ENCODE measurements at places on chromosomes 5 and 9.

GRCh38 chr5:148443241-148443640, 59.5 kb downstream of the FBXO38 start:
- DNase-seq = no peak

GRCh38 chr9:128587453-128587852, 35.1 kb downstream of the SPTAN1 start:
- no peak for DNase-seq

GRCh38 chr5:26649000-26649399, 389.4 kb downstream of the CDH9 start:
- no peak for DNase-seq

GRCh38 chr9:91116211-91116610, 245.5 kb downstream of the AUH start:
- DNase-seq = no peak

GRCh38 chr5:103993031-103993430, 430.4 kb upstream of the NUDT12 start:
- no peak for DNase-seq

GRCh38 chr9:5435912-5436311, 1.8 kb downstream of the PLGRKT start:
- DNase-seq = no peak

- DNase-seq = no peak
Observed at GRCh38 chr5:50292735-50293394, 148.2 kb downstream of the EMB start.

DNA sequence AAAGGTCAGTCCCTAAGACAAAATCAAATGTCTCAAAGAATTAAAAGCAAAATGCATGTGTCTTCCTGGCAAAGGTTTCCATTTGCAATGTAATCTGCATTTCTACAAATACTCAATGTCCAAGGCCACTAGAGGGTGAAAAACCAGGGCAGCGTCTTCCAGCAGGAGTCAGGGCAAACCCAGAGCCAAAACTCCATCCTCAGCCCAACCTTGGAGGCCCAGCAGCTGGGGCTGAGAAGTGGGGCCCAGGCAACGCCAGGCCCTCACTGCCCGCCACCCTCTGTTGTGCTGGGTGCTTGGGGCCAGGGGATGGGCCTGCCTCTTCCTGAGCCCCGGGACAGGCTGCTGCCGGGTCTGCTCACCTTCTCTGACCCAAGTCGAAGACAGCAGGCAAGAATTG, 200.1 kb downstream of the PAX5 start:
- no peak for DNase-seq

GRCh38 chr5:102523541-102524175, 24.9 kb upstream of the SLCO6A1 start:
- DNase-seq = no peak

GRCh38 chr5:96503501-96504236, 70.6 kb upstream of the PCSK1 start:
- DNase-seq = no peak

DNA sequence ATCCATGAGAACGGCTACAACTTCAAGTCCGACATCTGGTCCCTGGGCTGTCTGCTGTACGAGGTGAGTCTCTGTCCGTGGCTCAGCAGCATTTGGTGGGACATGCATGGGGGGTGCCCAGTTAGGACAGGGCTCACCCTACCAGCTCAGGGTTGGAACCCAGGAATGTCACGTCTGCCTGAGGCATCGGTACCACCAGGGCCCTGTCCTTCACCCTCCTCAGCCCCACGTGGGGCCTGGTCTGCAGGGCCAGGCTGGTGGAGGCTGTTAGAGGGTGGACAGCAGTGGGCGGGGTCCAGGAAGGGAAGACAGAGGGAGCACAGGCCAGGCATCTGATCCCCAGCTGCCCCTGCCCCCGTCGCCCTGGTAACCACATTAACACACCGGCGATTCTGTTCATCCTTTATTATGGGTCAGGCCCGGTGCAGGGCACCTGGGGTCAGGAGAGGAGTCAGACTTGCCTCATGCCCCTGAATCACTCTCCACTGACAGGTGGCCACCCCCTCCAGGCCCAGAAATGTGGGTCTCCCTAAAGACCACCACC, 75.6 kb downstream of the PSMB7 start:
- DNase-seq = no peak

- no peak for DNase-seq
Observed at GRCh38 chr9:136242918-136243525, 2.6 kb downstream of the QSOX2 start.

DNA sequence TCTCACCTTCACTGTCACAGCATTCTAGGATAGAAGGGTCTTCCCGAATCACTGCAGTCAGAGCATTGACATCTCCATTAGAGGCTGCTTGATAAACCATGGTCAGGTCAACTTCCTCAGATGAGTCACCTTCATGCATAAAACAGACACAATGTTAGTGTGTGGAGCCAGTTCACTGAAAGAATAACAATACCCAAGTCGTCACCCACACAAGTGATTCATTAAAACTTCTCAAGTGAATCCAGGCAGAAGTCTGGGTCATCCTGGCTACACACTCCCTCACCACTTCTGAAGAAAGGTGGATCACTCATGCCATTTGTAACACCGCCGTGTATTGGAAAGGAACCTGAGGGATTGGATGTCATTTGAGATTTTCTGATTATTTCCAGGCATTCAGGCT, 49.6 kb downstream of the ANKRD55 start:
- peak; percentile 100 for DNase-seq

GRCh38 chr9:128946571-128947276, 679 bp downstream of the DOLK start:
- no peak for DNase-seq

- no peak for DNase-seq
Observed at GRCh38 chr5:111737716-111738115, 19.3 kb downstream of the NREP start.

DNA sequence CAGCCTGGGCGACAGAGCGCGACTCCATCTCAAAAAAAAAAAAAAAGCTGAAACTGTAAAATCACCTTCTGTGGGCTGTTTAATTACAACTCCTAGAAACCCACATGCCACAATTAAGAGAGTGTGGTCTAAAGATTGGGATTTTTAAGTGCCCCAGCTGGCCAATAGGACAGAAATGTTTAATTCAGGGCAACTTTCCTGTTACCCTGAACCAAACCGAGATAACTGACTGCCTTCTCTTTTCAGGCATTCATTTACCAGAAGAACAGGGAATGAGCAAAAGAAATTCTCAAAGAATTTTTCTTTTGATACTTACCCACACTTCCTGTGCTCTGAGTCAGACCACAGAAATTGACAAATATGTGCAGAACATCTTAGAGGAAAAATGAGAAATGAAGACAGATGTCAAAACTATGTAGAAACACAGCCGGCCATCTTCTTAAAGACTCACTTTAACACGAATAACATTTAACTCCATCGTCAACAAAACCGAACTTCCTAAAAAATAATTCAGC, 221.3 kb upstream of the DAPK1 start:
- no peak for DNase-seq

GRCh38 chr9:84655447-84655846, 14.1 kb upstream of the NTRK2 start:
- DNase-seq = no peak

GRCh38 chr5:150598821-150599273, 41.6 kb upstream of the SYNPO start:
- no peak for DNase-seq

DNA sequence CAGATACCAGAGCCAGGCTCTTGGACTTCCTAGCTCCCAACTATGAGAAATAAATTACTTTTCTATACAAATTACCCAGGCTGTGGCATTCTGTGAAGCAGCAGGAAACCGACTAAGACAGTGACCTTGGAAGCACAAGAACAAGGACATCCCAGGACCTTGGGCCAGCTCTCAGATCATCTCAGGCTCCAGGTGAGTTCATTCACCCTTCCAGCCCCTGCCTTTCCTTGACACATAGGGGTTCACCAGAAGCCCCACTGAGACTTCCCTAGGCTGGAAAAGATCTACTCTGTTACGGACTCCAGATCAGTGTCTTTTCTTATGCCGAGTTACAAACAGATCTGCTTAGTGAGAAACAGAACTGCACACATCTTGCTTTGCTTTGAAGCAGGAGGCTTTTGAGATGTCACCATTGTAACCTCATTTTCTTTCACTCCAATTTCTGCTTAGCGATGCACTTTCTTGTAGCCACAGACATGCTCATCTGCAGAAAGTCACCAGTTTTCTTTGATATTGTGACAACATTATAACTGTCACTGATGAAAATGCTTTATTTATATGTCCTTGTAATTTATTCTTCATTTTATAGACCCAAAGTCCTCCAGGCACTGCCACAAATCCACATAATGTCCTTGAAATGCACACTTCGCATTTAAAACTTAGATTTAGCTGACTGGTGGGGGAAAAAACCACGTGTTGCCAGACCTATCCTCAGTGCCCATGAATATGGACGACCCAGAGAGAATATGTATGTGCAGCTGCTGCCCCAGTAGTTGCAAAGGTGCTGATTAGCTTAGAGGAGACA, 8.1 kb downstream of the CD180 start:
- no peak for DNase-seq

- DNase-seq = no peak
Observed at GRCh38 chr5:72917371-72917776, 38.5 kb upstream of the FCHO2 start.

DNA sequence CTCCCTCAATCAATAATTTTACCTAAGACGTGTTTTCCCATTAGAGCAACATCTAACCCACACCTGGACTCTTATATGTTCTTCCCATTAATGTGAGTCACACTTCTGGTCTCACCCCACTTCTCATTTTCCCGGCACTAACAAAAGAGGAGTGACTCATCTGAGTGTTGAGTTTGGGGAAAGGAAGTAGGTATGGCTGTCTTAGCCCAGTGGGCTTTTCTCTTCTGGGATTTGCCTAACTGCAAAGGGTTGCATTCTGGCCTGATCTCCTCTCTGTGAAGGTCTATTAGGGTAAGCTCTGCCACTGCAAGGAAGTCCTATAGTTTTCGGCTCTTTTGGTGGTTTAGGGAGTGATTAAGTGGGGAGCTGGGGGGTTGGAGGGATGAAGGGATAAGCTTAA, 195.6 kb downstream of the KIAA0825 start:
- peak; percentile 61 for DNase-seq

GRCh38 chr5:133687212-133688061, 75.1 kb upstream of the FSTL4 start:
- no peak for DNase-seq

DNA sequence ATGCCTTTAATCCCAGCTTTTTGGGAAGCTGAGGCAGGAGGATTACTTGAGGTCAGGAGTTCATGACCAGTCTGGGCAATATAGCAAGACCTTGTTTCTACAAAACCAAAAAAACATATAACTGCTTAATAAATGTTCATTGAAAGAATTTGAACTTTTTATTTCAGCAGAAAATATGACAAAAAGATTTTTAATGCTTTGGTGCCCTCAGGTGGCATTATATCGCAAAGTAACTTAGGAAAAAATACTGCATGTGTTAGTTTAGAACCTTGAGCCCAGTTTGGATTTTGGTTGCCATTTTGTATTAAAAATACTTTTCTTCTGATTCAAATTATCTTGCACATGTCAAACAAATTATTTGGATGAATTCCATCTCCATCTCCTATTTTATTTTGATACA, 103.2 kb downstream of the GPBP1 start:
- no peak for DNase-seq

GRCh38 chr9:131473198-131473885, 29.4 kb upstream of the POMT1 start:
- no peak for DNase-seq

- no peak for DNase-seq
Observed at GRCh38 chr5:172630482-172630881, 10.6 kb upstream of the NEURL1B start.

DNA sequence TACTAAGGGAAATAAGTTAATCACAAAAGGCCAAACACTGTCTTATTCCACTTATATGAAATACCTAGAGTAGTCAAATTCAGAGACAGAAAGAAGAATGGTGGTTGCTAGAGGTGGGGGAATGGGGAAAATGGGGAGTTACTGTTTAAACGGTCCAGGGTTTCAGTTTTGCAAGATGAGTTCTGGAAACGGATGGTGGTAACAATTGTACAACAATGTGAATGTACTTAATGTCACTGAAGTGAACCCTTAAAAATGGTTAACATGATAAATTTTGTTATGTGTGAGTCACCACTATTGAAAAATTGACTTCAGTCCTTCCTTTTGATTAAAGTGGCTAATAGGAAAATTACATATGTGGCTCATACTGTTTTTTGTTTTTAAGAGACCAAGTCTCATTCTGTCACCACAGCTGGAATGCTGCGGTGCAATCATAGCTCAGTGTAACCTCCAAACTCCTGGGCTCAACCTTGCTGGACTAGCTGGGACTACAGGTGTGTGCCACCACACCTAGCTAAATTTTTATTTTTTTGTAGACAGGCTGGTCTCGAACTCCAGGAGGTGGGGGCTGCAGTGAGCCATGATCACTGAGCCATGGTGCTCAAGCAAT, 8.7 kb downstream of the UBQLN1 start:
- no peak for DNase-seq

DNA sequence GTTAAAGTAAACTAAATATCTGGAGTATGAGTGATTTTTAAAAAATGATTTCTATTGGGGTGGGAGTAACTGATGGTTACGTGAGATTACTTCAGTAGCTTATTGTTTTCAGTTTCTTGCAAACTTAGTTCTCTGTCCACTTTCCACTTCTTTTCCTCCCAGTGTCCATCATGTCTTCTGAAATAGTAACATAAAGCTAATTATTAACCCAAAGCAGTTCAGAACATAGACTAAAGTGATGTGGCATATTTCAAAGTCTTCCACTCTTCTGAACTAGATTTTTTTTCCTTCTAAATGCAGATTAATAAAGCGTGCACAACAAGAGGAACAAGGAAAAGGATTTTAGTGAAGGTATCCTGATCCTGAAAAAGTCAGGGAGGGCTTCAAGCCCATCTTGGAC, 114.1 kb downstream of the MAN2A1 start:
- no peak for DNase-seq

- no peak for DNase-seq
Observed at GRCh38 chr5:59333416-59333815, 560.1 kb downstream of the PDE4D start.

DNA sequence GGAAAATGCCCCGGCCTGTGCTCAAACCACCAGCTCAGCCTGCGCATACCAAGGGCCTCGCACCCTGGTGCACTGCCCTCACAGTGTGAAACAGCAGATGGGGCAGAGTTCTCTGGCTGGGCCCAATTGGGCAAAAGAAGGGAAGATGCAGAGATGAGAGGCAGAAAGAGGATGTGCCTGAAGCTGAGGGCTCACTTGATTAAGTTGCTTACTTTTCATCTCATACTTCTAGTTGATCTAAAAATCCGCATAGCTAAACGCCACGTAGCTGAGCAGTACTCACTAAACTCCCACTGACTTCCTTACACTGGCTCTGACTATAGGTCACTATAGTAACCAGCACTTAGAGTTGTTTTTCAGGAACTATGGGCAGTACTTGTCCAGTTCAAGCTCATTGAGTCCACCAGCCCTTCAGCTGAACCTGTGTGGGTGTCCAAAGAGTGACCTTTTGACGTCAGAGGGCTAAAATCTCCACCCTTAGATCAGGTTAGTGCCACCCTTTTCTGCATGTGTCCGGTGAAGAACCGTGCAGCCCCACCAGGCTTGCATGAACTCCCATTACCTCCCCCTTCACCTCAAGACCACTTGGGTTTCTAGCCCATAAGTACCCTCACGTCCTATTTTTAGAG, 215.2 kb downstream of the AUH start:
- no peak for DNase-seq

All from kidney epithelial cell (primary cell).